ENCODE measurements at places on chromosomes 7 and 10.

- DNase-seq: no peak
Measured at GRCh38 chr10:44402465-44403195, 17.7 kb upstream of the CXCL12 start.

GRCh38 chr10:6274484-6274883, 71.8 kb downstream of the PFKFB3 start:
- DNase-seq: no peak

DNA sequence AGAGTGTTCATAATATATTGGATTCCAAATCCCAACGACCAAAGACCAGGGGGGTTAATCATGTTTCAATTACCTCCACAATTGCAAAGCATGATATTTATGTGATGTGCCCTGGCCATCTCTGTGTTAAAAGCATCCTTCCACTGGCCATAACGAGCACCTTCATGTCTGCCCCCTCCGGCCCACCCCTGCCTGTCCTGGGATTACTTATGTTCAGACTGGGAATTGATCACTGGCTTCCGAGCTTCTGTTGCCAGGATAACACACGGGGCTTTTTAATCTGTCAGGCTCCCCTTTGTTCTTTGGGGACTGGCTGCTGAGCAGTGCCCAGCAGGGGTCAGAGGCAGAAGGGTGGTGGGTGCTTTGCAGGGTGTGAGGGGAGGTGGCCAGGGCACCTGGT, 13.7 kb upstream of the CHST15 start:
- DNase-seq: no peak

- peak; percentile 39 for DNase-seq
Measured at GRCh38 chr7:64874562-64875250, 28.4 kb upstream of the ZNF273 start.

- DNase-seq: no peak
Measured at GRCh38 chr10:61284222-61284890, 168.8 kb downstream of the TMEM26 start.

GRCh38 chr10:103564776-103565520, 71.4 kb downstream of the NEURL1 start:
- DNase-seq: peak; percentile 77

DNA sequence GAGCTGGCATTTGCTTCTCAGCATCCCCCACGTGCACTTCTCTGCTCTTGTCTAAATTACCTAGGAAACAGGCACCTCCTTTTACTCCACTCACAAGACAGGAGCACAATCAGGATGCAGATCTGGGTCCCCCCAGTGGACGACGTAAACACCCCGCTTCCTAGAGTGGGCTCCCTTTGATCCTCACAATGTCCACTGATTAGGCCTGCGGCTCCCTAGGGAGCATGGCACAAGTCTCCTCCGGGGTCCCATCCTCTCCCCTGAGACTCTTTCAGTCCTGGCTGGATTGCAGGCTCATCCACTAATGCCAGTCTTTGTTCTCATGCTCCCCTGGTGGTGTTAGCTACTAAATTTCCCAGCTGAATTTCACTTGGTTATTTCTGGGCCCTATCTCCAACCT, 98.3 kb downstream of the GLI3 start:
- DNase-seq: no peak

- DNase-seq: peak; percentile 57
Measured at GRCh38 chr10:43210556-43210955, 56.3 kb downstream of the RASGEF1A start.

GRCh38 chr10:44466236-44466635, 81.3 kb upstream of the CXCL12 start:
- DNase-seq: no peak

GRCh38 chr7:157568106-157568769, 231.4 kb downstream of the DNAJB6 start:
- DNase-seq: no peak

GRCh38 chr7:152467225-152467624, 31.4 kb upstream of the KMT2C start:
- DNase-seq: no peak

GRCh38 chr7:77989981-77990566, 191.5 kb downstream of the PHTF2 start:
- DNase-seq: peak; percentile 65

- DNase-seq: peak; percentile 64
Measured at GRCh38 chr10:92688927-92689662, 660 bp upstream of the HHEX start.

DNA sequence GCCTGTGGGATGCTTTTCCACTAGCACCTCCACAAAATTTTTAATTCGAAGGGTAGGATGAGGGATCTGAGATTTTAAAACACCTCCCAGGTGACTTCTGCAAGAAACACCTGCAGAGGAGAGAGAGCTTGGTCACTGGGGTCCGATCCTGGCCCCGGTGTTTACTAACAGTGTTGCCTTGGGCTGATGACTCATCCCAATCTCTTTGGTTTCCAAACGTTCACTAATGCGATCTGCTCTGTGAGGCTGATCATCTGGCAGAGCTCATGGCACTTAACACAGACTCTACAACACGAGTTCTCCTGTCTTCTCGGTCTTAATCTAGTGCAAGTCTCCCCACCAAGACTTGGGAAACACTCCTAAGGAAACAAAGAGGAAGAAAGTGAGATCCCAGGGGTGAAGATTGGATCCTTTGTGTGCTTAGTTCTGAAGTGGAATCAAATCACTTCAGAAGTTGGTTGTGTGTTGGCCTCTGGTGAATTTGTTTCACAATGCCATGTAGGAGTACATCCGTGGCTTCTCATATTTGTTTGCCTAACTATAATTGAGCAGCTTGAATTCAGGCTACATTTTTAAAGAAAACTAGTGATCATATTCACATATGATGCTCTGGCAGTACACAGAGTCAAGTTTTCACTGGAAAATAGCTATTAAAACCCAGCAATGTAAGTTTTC, 407.9 kb downstream of the NRG3 start:
- DNase-seq: no peak

DNA sequence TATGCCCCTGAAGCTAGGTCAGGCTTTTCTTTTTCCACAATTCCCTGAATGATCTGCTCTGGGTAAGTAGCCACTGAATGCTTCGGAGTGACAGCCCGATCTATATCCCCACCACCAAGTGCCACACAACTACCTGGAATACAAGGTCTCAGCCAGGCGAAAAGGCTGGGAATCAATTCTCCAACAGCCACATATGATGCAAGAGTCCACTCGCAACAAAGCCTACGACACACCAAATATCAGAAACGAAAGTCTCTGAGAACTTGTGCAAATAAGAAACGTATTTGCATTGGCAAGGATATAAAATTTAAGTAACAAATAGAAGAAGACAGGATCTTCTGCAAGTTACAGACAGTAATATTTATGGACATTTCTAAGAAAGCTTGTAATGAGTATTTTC, 5.7 kb downstream of the HIPK2 start:
- DNase-seq: no peak

- no peak for DNase-seq
Measured at GRCh38 chr7:93883078-93883916, 7.3 kb downstream of the TFPI2 start.

- DNase-seq: no peak
Measured at GRCh38 chr7:73698410-73698809, 15.0 kb downstream of the BUD23 start.

GRCh38 chr10:14397066-14397465, 66.3 kb upstream of the FRMD4A start:
- no peak for DNase-seq

- no peak for DNase-seq
Measured at GRCh38 chr7:155237297-155237696, 60.4 kb upstream of the INSIG1 start.

GRCh38 chr7:42237811-42238541, 967 bp upstream of the GLI3 start:
- DNase-seq: no peak

DNA sequence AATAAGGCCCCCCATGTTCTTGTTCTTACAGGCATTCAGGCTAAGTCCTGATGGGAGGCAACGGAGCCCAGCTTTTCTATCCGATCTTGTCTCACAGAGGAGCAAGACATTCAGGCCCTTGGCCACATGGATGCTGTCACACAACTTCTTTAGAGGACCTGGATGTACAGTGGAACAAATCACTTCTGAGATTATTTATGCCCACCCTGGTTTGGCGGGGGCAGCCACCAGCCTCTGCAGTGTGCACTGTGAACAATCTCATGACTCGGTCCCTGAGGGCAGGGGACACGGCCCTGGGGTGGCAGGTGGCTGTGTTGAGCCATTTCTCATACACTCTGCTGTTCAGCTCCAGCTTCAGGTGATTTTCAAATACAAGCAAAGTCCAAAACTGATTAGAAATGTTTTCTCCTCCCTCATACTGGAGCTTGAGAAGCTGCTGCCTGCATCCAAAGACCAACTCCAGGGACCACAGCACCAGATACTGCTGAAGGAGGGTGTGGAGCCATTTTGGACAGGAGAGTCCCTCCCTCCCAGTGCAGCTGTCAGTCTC, 441.3 kb downstream of the GRID1 start:
- no peak for DNase-seq

GRCh38 chr10:122490786-122491680, 29.7 kb downstream of the HTRA1 start:
- DNase-seq: peak; percentile 74

- no peak for DNase-seq
Measured at GRCh38 chr7:151724250-151724915, 152.5 kb downstream of the PRKAG2 start.

GRCh38 chr10:86288695-86289576, 77.7 kb downstream of the GRID1 start:
- peak; percentile 45 for DNase-seq

- no peak for DNase-seq
Measured at GRCh38 chr10:96047004-96047649, 3.7 kb downstream of the CCNJ start.

- DNase-seq: no peak
Measured at GRCh38 chr10:73044378-73045285, 52.0 kb downstream of the P4HA1 start.

DNA sequence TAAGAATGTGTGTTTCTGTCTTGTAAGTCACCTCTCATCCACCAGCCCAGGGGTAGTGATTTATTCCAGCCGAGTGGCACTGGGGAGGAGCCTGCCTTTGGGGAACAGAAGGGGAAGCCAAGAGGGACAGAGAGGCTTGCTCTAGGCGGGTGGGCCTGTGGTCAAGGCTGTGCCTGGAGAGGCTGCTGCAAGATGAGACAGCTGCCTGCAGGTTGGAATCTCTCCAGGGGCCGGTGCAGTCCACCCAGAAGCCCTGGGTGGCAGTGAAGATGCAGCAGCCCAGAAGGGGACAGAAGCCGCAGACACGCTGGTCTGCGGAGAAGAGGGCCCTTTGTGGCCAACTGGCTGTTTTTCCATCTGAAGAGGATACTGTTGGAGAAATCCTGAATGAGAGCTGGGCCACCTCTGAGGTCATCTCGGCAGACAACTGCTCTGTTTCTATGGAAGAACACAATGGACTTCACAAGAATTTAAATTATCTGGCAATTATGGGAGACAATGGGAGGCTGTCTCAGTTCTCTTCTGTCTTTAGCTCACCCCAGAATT, 175.7 kb downstream of the GFRA1 start:
- DNase-seq: no peak

- no peak for DNase-seq
Measured at GRCh38 chr10:31693491-31693890, 235.1 kb downstream of the ARHGAP12 start.

GRCh38 chr7:130993671-130994365, 259.8 kb upstream of the KLF14 start:
- no peak for DNase-seq

GRCh38 chr10:111879969-111880368, 303.6 kb downstream of the GPAM start:
- DNase-seq: no peak

DNA sequence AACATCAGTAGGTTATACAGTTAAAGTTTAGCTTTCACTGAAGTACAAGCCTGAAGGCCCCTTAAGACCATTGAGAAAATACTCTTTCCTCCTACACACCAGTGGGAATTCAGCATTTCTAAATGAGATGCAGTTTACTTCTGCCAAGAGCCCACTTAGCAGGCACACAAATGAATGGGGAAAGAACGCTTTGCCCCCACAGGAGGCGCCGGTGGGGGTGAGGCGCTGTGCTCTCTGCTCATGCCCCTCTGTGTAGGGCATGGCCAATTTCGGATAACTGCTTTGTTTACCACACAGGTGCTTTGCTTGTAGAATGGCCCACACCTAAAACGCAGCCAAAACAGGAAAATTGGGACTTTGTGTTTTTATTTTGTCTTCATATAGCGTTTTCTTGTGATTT, 15.9 kb upstream of the LAT2 start:
- peak; percentile 44 for DNase-seq

GRCh38 chr10:60338002-60338564, 51.6 kb downstream of the ANK3 start:
- no peak for DNase-seq

GRCh38 chr7:29122759-29123158, 23.6 kb downstream of the CPVL start:
- no peak for DNase-seq

DNA sequence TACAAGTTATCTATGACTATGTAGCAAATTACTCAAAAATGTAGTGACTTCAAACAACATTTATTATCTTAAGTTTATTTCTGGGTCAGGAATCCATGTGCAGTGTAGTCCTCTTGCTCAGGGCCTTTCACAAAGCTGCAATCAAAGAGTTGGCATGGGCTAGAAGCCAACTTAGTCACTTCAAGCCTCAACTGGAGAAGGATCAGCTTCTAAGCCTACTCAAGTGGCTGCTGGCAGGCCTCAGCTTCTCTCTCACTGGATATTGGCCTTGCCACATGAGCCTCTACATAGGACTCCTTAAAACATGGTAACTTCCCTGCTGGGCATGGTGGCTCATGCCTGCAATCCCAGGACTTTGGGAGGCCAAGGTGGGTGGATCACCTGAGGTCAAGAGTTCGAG, 5.0 kb upstream of the NFE2L3 start:
- no peak for DNase-seq

- no peak for DNase-seq
Measured at GRCh38 chr7:70589590-70589989, 542.4 kb upstream of the GALNT17 start.

DNA sequence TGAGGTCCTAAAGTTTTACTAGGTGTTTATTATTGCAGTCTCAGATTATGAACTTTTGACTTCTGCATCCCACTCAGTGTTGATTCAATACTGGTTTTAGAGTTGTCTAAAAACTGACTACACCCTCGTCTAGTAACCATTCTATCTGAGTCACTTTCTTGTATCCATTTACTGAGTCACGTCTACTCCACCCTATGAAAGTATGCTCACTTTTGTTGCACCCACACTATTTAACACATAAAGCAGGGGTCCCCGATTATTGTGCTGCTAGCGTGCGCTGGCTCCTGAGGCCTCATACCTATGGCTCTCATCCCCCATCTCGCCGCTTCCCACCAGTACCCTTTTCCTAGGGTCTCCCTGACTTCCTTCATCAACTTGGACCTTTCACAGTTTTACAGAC, 2.0 kb downstream of the SAMD9 start:
- DNase-seq: no peak

All from activated effector memory CD4-positive, alpha-beta T cell treated with anti-CD3 and anti-CD28 coated beads, Interleukin-2, amount 50 U/mL, for 16 hours (primary cell).